ENCODE measurements at places on chromosomes 2 and 18.

- no peak for DNase-seq
These were observed 129.4 kb upstream of the EML6 start for GRCh38 chr2:54594048-54594447.

- no peak for DNase-seq
These were observed 91.3 kb downstream of the DPP4 start for GRCh38 chr2:161982548-161983330.

DNA sequence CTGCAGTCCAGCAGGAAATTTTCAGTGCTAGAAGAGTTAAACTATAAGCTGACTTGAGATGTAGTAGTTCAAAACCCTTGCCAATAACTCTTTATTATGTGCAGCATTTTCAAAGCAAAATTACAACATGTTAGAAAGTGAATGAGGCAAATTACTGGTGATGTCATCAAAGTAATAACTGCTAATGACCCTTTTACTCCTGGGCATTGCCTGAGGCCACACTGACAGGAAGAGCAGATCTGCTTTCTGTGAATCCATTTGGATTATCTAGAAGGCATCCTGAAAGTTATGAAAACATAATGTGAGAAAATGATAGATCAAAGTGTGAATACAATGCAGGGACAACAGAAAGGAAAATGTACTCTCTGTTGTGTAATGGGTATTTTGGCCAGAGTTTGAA is 139.6 kb upstream of the TRIB2 start:
- DNase-seq = no peak

- no peak for DNase-seq
These were observed 241.6 kb downstream of the RPIA start for GRCh38 chr2:88933091-88933490.

DNA sequence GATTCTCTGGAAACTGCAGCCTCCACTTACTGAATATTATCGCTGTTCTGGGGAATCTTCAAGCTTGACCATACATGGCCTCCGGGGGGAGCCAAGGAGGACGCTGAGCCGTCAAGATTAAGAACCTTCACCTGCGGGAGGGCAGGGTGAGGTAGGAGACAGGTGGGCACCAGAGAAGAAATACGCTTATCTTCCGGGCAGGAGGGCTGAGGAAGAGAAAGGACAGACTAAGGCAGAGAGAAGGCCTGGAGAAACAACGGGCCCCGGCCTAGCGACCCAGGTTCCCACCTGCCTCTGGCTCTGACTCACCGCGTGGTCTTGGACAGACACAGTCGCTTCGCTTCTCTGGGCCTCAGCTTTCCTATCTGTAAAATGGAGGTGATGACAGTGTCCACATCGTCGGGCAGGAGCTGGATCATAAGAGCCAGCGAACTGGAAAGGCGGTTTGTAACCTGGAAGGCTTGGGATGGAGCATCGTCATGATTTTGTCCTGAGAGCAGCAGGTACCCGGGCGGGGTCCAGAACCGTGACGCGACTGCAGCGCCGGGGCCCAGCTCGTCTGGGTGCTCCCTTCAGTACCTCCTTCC is 659 bp downstream of the ZNF142 start:
- peak; percentile 55 for DNase-seq
